ENCODE measurements at places on chromosomes 1 and 21.

- DNase-seq: no peak
Observed at GRCh38 chr1:47367651-47368050, 34.1 kb downstream of the CMPK1 start.

GRCh38 chr1:233440951-233441401 lies 113.5 kb downstream of the MAP3K21 start:
- no peak for DNase-seq

- DNase-seq: peak; percentile 29
Observed at GRCh38 chr1:154265586-154265985, 6.8 kb upstream of the HAX1 start.

DNA sequence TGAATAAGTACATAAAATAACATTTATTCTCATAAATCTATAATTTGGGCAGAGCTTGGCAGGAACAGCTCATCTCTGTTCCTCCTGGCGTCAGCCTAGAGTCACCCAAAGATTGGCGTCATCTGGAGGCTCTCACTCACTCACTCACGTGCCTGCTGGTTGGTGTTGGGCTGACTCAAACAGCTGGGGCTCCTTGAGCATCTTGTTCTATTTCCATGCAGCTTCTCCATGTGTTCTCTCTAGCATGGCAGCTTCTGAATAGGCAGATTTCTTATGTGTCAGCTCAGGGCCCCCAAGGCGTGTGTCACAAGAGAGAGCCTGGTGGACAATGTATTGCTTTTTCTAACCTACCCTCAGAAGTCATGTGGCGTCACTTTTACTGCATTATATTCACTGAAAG lies 70.6 kb upstream of the RAB3GAP2 start:
- no peak for DNase-seq

GRCh38 chr1:43590388-43590925 lies 59.5 kb upstream of the KDM4A start:
- no peak for DNase-seq

DNA sequence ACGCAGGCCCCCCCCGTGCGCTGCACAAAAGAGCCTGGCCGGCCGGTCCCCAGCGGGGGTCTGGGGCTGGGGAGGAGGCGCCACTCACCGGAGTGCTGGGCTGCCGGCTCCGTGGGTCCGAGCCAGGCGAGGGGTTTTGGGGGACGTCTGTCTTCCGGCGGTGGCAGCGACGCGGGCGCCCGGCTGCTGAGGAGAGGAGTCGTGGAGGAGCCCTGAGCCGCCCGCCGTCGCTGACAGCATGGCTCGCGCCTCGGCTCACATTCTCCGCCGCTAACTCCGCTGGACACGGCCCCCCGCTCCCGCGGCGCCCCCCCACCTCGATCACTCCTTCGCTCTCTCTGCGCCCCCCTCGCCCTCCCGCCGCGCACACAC lies 649 bp downstream of the AHDC1 start:
- no peak for DNase-seq

DNA sequence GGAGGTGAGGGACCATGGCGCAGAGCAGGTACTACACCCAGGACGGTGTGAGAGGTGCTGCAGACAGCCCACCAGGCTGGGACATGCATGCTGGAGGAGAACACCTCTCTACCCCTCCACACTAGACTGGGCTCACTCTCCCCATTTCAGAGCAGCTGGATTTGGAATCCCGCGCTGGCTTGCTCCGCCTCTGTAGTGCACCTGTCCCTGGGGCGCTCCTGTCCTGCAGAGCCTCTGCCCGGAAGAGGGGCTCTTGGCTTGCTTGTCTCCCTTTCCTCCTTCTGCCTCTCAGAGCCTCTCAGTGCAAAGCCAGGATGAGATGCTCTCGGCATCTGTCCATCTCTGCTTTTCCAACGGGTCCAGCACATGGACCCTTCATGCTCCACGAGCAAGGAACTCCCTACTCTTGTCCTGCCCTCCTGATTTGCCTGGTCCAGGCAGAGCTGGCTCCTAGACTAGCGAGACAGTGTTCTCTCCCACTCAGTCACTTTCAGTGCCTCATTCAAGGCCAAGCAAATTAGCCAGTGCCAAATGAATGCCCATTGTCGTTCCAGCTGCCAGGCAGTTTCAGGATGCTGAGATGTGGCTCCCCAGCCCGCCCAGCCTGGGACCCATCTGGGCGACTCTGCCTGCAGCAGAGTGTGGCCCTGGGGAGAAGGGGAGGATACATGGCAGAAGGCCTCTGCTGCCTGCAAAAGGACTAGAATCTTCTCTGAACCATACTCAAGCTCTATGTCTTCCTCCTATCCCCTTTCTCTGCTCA lies 33.7 kb downstream of the CDCA8 start:
- no peak for DNase-seq

DNA sequence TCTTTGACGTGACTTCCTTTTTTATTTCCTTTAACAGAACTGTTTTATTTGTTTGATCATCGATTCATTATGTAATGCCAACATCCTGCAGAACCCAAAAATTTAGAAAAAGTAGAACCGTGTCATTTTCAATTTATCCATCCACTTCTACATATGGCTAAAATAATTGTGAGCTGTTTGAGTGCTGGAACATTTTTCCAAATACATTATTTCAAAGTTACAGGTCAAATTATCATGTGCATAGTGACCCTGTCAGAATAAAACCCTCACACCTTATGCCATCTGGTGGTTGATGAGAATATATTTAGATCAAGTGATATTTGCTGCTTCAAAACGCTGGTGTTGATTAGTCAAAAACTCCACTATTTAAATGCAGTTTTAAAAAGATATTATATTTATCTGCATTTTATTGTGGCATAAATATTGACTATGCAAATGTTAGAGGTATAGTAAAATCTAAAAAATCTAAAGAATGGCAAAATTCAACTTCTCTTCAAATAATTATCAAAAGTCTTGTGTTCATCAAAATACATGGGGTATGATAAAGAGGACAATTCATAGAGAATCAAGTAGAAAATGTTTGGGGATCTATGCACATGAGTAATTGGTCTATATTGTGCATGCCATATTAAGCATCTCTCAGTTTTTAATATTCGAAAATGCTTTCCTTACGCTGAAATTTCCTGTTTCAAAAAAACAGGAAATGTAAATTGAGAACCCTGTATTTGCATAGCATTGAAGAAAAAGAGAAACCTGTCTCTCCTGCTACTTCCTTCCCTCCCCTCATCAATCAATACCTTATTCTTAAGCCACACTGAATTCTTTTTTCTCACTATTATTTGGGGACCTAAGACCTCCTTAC lies 39.7 kb downstream of the UBE2U start:
- no peak for DNase-seq
